ENCODE measurements at places on chromosomes 7 and 10.

- no peak for DNase-seq
Measured at GRCh38 chr10:112442063-112442462, 4.7 kb downstream of the ZDHHC6 start.

- DNase-seq = no peak
Measured at GRCh38 chr10:110872984-110873923, 1.5 kb downstream of the PDCD4 start.

DNA sequence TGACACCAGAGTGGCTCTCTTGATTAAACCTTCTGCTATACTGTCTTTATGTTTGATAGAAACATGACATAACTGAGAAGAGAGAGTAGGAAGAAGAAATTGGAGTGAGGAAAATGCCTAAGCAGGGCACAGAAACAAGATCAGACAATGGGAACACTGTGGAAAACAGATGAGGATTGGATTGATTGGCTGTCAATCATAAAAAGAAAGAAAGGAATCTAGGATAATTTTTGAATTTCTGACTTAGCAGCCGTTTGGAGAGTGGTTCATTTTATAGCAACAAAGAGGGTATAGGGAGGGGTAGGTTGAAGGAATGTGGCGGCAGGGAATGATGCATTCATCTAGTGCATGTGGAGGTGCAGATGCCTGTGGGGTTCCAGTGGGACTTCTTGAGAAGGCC is 7.8 kb downstream of the TEX47 start:
- no peak for DNase-seq

DNA sequence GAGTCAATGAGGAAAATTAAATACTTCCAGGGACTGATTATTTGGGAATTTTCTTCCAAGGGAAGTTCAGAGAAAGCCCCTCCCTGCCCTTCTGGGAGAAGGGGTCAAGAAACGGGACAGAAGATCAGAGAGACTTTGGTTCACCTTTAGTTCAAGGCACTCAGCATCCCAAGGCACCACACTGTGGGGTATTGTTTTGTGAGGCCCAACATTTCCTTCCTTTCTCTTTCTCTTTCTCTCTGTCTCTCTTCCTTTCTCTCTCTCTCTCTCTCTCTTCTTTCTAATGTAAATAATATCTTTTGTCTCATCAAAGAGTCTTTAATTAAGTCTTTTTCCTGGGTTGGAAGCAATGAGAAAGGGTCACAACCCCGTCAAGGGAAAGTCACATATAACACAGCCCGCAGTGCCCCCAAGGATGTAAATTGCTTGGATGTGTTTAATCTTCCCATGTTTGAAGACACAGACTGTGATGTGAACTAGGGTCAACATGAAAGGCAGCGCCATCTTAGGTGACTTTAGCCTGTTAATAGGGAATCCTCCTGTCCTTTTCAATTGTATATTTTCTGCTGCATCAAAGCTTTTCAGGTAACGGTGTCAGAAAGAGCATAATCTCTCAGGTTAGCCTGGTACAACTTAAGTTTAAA is 983.3 kb upstream of the C7orf33 start:
- no peak for DNase-seq

GRCh38 chr7:131859147-131859821 is 302.9 kb upstream of the PODXL start:
- peak; percentile 59 for DNase-seq

DNA sequence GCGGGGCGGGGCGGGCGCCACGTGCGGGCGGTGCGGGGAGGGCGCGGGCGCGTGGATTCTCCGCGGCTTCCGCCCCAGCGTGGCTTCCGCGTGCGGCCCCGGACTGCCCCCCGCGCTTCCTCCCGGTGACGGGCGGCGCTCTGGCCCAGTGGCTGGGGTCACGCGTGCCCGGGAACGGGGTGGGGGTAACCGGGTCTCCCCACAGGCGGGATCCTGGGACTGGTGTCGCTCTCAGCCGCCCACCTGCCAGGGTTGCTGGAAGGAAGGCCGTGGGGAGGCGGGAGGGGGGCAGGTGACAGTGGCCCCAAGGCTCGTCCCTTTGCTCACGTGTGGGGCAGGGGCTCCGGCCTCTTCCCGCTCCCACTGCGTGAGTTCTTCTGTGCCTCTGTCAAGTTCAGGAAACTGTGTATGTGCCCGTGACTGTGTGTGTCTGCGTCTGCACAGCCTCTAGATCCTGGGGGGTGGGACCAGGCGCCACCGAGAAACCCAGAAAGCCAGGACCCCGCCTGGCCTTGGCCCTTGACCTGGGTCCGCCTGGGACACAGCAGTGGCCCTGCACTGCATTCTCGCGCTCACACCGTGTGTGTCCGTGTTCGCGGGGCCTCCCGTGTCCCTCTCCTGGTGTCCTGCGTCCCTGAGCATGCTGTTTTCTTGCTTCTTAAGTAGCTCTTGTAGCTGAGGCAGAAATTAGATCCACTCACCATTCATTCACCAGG is 919 bp downstream of the MAFK start:
- DNase-seq = peak; percentile 39

- no peak for DNase-seq
Measured at GRCh38 chr10:2978574-2979273, 88.6 kb upstream of the PFKP start.

DNA sequence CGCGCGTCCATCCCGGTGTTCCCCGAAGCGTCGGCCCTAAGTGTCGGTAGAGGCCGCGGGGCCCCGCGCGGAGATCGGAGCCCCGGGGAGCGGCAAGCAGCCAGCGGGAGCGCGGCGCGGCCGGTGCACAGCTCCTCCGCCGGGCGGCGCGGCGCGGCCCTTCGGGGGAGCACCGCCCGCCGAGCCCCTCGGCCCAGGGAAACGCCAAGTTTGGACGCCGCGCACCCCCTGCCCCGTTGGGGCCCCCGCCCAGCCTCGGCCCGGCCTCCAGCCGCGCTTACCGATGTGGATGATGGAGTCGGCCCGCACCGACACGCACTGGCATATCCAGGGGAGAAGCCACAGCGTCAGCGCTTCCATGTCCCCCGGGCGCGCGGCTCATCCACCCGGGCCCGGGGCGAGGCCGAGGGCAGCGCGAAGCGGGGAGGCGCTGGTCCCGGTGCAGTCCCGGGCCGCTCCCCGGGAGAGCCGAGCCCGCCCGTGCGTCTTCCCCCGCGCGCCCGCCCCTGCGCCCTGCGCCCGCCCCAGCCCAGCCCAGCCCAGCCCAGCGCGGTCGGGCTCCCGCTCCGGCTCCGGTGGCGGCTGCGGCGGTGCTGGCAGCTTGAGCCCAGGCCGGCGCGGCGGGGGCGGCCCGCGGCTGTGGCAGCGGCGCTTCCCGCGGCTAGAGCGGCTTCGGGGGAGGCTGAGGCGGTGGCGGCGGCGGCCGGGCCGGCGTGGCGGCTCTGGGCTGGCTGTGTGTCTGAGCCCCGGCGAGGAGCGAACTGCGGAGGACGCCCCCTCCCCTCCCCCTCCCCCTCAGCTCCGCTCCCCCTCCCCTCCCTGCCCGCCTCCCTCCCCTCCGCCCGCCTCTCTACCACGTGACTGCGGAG is at the start of gene GRID1:
GRID1 (minus strand) TSS at position 763 of the 869 bp plus-strand sequence.
- DNase-seq = peak; percentile 14

DNA sequence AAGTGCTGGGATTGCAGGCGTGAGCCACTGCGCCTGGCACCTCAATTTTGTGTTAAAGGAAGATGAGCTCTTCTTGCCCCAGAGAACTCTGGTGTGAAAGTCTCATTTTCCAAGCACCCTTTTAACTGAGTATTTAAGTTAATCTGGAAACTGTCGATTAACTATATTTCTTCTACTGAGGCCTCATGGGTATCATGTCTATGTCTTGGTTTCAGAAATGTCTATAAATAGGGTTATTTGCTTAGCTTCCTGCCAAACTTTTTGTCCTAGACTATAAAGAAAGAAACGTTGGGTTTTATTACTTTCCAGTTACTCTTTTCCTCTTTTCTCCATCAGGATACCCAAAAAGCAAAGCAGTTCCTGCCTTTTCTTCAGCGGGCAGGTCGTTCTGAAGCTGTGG is 102.4 kb downstream of the LRRC4 start:
- no peak for DNase-seq

GRCh38 chr7:24241206-24241605 is 42.8 kb upstream of the NPY start:
- DNase-seq = no peak

- DNase-seq = no peak
Measured at GRCh38 chr7:101896316-101896715, 78.9 kb downstream of the CUX1 start.

DNA sequence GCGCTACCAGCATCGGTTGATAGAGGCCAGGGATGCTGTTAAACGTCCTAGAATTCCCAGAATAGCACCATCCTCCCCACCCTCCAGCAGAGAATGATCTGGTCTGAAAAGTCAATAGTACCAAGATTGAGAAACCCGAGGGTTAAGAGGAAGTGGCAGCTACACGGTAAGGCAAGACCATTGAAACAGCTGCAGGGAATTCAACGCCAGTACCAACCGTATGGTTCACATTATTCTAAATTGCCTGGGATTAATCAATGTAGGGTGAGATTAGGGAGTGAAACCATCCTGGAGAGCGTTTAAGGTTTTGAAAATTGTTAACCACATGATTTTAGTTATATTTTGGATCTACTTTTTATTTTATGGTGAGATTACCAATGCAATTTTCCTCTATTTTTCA is 352.2 kb downstream of the PRPF18 start:
- no peak for DNase-seq

- DNase-seq = no peak
Measured at GRCh38 chr7:69820479-69821192, 222.4 kb downstream of the AUTS2 start.

DNA sequence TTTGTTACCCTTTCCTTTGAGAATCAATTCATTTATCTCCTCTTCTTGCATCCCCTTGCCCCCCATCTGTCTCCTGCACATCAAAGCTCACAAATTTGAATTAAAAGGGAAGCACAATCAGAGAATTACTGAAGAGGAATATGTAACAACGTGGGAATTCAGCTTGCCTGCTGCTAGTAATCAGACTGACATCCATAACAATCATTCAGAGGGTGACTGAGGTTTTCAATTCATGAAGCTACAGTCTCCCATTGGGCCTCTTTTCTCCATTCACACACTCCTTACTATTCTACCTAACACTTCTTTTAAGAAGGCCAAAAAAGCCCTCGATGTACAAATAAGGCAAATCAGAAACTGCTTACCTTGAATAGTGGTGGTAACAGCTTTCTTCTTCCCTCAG is 24.3 kb upstream of the DNA2 start:
- DNase-seq = no peak

DNA sequence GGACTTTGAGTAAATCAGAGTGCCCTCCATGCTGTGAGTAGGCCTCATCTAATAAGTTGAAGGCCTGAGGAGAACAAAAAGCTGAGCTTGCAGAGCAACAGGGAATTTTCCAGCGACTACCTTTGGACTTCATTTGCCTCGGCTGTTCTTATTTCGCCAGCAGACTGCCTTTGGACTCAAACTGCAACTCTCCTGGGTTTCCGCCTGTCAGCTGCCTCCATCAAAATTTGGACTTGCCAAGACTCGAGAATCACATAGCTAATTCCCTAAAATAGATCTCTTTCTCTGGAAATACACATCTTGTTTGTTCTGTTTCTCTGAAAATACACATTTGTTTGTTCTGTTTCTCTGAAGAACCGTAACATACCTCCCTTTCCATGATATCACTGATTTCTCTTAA is 93.8 kb downstream of the ITGB8 start:
- no peak for DNase-seq

GRCh38 chr7:134813663-134814396 is 34.4 kb downstream of the CALD1 start:
- DNase-seq = peak; percentile 94

DNA sequence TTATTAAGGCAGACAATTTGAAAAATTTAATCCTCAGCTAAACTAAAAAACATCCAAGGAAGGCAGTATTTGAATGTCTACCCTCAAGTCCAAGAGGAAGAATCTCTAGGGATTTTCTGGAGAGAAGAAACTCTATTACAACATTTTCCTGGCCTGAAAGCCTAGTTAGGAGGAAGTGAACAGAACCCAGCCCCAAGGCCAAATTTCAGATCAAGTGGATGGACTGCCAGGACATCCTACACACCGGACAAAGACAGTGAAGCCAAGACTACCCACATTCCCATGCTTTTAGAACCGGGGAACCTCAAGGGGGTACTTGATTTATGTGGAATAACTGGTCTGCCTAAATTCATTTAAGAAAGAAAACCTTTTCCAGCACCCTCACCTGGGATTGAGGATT is 108.9 kb upstream of the MEOX2 start:
- no peak for DNase-seq

GRCh38 chr10:110010486-110011378 is 2.9 kb downstream of the ADD3 start:
- DNase-seq = peak; percentile 41

DNA sequence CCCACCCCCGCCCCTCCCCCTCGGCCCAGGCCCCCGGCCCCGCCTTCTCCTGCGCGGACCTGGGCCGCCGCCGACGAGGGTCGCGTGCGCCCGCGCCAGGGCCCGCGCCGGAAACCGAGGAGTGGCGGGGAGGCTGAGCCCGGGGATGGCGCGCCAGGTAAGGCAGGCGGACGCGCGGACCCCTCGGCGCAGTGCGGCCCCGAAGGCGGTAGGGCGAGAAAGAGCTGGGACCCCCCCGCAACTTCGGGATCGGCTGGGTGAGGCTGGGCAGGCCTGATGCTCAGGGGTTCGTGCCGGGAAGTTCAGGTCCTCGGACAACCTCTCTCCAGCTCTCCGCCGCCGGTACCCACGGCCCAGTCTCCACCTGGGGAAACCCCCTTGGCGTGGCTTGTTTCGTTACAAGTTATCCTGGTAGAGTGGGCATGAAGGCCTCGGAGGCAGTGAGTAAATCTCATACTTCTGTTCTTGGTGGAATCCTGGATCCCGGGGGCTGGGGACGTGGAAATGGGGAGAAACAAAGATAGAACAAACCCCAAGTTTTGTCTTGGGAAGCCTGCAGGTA is 58.4 kb downstream of the ZNF467 start:
- DNase-seq = peak; percentile 14

GRCh38 chr7:43750016-43750887 is 8.2 kb upstream of the BLVRA start:
- peak; percentile 17 for DNase-seq

GRCh38 chr10:20267734-20268133 is 451.5 kb downstream of the PLXDC2 start:
- no peak for DNase-seq

GRCh38 chr10:89262086-89263051 is 10.8 kb upstream of the LIPA start:
- peak; percentile 23 for DNase-seq

GRCh38 chr7:100571829-100572116 is 1.9 kb downstream of the SAP25 start:
- no peak for DNase-seq

GRCh38 chr7:137886281-137886680 is 39.5 kb upstream of the DGKI start:
- no peak for DNase-seq
